Stimulated activated CD8-positive, alpha-beta memory T cell treated with anti-CD3 and anti-CD28 coated beads, Interleukin-7, amount 100 ng/mL, for 4 hours (primary cell): ENCODE measurements at places on chromosomes 13 and 19.

DNA sequence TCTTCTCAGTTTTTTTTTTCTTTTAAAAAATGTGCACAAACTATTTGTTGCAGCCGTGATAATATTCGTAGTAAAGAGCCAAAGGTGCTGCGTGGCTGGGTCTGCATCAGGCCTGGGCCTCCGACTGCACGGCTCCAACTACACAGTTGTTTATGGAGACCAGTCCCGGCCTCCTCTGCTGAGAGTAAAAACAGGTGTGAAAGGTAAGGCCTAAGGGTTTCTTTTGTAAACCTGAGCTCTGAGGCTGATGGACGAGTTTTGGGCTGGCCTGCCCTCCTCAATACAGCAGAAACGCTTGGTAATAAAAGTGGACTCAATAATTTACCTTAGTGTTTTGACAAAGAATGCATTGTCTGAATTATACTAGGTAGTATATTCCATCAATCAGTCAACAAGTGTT, 3.9 kb downstream of the MBNL2 start:
- no peak for DNase-seq

- DNase-seq = no peak
Observed at GRCh38 chr19:50779504-50780457, 9.5 kb downstream of the GPR32 start.

- DNase-seq = peak; percentile 83
Observed at GRCh38 chr19:16070366-16070990, 5.8 kb upstream of the TPM4 start.

DNA sequence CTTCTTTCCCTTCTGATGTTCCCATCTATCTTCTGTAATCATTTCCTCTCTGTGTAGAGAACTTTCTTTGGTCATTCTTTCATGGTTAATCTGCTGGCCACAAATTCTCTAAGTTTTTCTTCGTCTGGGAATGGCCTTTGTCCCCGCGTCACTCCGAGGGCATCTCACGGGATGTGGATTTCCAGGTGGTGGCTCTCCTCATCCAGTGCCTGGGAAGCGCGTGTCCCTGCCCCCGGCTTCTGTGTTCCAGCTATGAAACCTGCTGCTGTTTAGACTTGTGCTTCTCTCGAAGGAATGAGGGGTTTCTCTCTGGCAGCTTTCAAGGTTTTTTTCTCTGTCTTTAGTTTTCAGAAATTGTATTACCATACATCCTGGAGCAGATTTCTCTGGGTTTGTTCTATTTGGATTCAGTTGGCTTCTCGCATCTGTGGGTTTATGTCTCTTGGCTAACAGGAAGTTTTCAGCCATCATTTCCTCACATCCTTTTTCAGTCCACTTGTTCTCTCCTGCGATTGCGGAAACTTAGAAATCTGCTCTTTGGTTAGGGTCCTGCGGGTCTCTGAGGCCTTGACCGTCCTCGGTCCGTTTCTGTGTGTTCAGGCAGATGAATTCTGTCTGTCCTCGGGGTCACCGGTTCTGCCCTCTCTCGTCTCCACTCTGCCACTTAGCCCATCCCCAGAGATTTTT, 36.9 kb upstream of the DCUN1D2 start:
- DNase-seq = no peak

DNA sequence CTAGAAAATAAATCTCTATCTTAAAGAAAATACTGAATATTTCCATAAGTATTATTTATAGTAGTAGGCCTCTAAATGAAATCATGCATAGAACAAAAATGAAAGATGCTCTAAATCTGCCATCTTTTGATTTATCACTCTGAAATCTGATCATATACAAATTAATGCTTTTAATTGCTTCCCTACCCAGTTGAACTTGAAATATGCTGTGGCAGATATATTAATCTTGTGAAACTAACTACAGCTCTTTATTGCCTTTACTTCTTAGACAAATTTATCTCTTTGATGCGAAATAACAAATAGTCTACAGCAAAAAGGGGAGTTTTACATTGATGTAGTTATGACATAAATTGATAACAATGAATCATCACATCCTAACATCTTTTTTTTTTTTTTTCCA, 510.7 kb upstream of the SLITRK6 start:
- no peak for DNase-seq

GRCh38 chr13:80341756-80342370, 937 bp upstream of the SPRY2 start:
- DNase-seq = no peak

GRCh38 chr19:39270036-39270871, 2.1 kb downstream of the IFNL2 start:
- no peak for DNase-seq

DNA sequence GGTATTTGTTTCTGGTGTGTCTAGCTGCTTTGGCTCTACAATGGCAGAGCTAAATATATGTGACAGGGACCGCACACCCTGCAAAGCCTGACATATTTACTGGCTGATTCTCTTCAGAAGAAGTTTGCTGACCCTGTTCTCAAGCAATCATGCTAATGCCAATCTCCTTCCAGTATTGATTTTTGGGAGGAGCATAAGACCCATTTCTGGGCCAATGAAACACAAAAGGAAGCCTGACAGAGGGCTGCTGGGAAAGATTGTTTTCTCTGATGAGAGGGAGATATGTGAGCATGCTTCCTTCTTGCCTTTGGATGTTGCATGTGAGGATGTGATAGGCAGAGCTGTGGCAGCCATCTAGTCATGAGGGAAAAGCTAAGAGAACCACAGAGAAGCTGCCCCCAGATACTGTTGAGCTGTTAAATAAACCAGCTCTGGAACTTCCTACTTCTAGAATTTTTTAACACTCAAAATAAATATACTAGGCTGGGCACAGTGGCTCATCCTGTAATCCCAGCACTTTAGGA, 31.4 kb upstream of the TPTE2 start:
- no peak for DNase-seq

DNA sequence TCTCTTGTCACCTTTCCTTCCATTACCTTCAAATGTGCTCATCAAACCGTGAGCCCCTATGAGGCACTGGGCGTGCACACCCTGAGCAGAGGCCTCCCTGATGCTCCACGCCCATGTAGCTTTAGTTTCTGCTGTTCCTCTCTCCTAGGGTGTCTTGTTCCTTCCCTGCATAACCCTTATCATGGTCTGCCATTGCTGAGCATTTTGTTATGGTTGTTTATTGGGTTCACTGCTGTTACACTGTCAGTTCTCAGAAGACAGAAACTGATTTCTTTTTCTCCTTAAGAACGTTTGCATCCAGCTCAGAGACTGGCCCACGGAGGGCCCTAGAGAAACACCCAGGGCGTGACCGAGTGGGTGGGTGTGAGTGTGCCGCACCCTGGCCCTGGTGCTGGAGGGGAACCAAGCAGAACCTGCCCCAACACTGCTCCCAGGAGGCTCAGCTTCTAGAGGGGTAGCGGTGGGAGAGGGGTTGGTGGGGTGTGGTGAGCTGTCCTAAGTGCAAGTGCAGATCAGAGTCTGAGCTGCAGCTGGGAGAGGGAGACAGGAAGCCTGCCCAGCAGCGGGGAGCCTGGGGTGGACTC, 61.4 kb upstream of the URI1 start:
- no peak for DNase-seq

DNA sequence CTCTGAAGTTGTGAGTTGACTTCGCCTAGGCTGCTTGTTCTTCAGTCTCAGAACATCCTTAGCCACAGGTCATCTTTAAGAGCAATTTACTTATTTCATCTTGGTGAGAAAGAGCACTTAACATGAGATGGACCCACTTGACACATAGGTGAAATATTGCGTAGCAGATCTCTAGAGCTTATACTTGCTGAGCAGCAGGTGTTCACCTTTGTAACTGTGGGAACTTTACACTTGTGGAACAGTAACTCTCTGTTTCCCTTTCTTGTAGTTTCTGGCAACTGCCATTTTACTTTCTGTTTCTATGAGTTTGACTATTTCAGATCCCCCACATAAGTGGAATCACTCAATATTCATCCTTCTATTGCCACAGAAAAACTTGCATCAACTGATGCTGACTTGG, 95.7 kb downstream of the SLC10A2 start:
- no peak for DNase-seq

GRCh38 chr19:47486900-47487299, 2.9 kb upstream of the KPTN start:
- no peak for DNase-seq

DNA sequence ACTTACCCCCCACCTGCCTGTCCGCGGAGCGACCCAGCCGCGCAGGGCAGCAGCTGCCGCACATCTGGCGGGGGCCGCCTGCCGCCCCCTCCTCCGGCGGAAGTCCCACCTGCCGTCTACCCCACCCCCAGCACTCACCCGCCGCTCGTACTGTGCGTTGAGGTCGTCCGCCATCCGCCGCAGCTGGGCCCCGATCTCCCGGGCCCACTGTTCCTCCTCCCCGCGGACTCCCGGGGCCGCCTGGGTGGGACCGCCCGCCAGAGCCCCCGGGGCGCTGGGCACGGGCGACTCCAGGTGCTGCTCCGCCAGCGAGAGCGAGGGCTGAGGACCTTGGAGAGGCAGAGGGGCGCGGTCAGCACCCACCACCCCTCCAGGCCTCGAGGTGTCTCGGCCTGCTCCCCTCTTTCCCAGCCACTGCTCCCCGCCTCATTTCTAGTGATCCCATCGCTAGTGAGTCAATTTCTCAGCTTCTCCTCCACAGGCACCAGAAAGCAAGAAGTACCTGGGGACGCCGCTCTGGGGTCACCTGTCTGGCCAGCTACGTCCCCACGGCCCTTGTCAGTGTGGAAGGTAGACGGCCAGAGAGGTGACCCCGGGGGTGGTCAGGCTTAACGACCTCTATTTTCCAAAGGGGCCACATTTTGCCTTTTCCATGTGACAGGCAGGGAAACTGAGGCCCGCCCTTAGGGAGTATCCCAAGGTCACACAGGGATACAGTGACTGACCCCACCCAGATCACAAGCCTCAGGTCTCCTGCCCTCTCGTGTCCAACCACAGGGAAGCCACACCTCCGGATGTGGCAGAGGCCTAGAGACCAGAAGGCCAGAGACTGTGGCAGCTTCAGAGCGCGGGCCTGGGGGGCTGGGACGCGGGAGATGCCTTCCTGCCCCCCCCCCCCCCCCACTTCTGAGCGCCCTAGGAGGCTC, 4.3 kb downstream of the BBC3 start:
- no peak for DNase-seq

- DNase-seq = no peak
Observed at GRCh38 chr19:19259741-19260140, 13.4 kb downstream of the TM6SF2 start.

GRCh38 chr19:5572556-5573286, 5.0 kb upstream of the TINCR start:
- no peak for DNase-seq

DNA sequence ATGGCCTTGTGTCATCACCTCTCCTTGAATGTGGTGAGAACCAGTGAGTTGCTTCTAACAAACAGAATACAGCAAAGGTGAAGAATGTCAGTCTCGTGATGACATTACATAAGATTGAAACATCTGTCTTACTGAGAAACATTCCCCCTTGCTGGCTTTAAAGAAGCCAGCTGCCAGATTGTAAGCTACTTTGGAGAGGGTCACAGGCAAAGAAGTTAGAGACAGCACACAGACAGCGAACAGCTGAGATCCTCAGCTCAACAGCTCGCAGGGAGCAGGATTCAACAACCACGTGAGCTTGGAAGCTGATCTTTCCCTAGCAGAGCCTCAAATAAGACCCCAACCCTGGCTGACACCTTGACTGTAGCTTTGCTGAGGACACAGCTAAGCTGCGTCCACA, 367.9 kb downstream of the LIG4 start:
- no peak for DNase-seq

DNA sequence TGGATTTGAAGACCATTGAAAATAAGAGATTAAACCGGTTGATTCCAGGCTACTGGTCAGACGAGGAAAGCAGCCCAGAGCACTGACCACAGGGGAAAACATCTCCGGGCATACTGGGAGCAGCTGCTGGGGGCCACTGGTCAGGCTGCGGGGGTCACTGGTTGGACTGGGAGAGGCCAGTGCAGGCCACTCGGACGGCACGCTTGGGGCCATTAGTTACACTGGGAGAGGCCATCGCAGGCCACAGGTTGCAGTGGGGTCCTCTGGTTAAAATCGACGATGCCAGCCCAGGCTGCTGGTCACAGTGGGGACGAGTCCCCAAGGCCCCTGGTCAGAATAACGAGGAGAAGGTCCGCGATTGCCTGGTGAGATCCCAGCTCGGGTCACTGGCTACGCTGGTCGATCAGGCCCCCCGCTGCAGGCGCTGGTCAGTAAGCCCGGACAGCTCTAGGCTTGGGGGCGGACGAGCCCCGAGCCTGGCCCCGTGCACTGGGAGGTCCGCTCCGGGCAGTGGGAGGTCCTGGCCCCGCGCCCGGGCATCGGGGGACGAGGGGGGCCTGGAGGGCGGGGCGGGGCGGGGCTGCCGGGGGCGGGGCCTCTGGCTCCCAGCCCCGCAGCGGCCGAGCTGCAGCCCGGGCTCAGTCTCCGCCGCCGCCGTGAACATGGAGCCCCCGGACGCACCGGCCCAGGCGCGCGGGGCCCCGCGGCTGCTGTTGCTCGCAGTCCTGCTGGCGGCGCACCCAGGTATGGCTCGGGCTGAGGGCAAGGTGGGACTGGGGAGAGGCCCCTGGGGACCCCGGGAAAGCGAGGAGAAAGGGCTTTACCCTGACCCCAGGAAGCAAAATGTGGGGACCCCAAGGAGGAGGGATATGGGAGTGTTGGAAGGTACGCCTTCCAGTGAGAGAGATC, at the start of gene BCAM:
Gene BCAM (plus strand): TSS at position 641 of the 909 bp plus-strand sequence. CDS start 22 bp downstream, at position 663.
- no peak for DNase-seq

- DNase-seq = no peak
Observed at GRCh38 chr19:11168568-11168967, 13.0 kb upstream of the SPC24 start.

DNA sequence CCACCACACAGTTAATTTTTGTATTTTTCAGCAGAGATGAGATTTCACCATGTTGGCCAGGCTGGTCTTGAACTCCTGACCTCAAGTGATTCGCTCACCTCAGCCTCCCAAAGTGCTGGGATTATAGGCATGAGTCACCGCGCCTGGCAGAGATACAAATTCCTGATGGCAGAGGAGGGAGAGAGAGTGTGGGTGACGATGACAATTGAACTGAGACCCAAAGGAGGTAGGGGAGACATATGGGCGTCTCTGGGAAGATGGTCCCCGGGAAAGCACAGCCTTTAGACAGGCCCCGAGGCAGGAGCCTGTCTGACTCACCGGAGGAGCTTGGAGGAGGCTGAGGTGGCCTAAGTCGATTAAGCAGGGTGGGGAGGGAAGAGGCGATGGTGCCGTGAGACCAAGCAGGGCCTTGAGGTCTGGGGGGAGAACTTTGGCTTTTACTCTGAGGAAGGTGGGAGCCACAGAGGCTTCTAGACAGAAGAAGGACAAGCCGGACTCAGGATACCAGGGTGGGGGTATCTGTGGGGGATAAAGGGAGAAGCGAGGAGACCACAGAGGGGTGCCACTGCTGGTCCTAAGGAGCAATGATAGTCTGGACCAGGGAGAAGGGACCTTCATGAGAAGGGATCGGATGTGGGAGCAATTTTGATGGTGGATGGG, 38.2 kb downstream of the ARRDC2 start:
- DNase-seq = no peak

GRCh38 chr13:66520511-66521355, 709.4 kb downstream of the PCDH9 start:
- DNase-seq = no peak

DNA sequence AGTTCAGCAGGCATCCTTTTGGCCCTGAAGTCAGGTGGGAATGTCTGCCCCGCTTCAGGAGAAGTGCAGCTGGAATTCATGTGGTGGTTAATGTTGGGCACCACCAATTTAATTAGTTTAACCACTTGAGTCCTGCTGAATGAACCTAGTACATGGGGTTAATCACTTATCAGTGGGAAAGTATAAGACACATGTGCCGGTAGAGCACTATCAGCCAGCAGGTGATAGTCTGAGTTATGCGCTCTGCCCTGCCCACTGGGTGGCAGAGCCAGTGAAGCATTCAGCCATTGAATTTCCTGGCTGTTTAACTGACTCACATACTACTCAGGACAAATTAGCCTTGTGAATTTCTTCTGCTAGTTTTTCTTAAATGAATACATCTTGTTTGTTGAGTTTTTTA, 789.7 kb upstream of the PRR20A start:
- no peak for DNase-seq

GRCh38 chr19:48085076-48085475, 25.5 kb downstream of the PLA2G4C start:
- DNase-seq = no peak
